Naive thymus-derived CD4-positive, alpha-beta T cell (primary cell): ENCODE measurements at places on chromosomes 1 and 21.

GRCh38 chr21:24280596-24280995, 1326.7 kb downstream of the MRPL39 start:
- no peak for DNase-seq
- no peak overlapping the region for H3K4me3 ChIP-seq
- no peak overlapping the region for H3K27ac ChIP-seq
- no peaks in the 10 kb centered on the region for H3K27me3 ChIP-seq
- no peaks in the 10 kb centered on the region for H3K36me3 ChIP-seq

DNA sequence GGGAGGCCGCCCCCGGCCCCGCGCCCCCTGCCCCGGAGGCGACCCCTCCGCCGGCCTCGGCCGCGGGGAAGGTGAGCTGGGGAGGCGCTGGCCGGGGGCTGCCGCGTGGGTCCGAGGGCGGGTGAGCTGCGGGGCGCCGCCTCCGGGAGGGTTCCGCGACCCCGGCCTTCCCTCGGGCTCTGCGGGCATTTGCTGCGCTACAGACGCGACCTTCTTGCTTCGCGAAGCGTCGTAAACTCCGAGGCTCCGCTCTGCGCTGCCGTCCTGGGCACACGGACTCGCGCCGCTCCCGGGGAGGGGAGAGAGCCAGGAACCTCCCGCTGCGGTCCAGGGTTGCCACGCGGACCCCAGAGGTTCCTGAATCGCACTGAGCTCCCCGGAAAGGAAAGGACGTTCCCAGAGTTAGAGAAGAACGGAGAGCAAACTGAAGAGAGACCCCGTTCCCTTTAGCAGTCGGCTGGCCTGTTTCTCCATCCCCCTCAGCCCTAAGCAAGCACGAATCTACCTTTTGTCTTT, 345 bp downstream of the SLX9 start:
- DNase-seq, result no peak
- H3K27ac ChIP-seq, result peak overlapping the region; percentile 80
- H3K4me1 ChIP-seq, result peaks cover 34% of the 10 kb centered on the region

DNA sequence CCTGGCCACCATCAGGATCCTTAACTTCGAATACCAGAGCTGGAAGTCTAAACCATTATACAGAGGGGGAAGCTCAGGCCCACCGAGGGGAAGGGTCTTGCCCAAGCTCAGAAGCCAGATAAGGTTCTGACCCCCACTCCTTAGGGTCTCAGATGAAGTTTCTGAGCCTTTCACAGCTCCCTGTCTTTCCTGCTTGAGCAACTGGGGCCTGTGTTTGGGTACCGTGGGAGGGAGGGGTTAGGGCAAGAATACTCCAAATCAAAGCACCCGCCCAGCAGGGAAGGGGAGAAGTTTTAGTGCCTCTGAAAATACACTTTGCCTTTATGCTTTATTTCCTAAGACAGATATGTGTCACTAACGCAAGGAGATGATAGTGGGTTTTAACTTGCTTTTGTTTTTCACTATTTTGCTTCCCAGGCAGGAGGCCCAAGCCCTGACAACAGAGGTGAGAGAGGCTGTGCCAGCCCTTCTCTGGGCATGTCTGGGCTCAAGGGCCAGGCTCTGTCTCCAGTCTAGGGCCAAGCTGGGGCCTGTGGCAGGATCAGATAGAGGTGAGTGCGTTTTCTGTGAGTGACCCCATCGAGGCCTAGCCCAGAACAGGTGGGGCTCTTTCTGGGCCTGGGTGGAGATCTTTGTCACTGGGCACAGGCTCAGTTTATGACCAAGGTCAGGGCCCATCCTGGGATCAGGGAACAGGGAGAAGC, 20.5 kb upstream of the TENT5B start:
- H3K36me3 ChIP-seq, result no peaks in the 10 kb centered on the region
- DNase-seq, result no peak
- no peak overlapping the region for H3K4me3 ChIP-seq
- H3K27me3 ChIP-seq, result no peaks in the 10 kb centered on the region
- no peaks in the 10 kb centered on the region for H3K4me1 ChIP-seq
- no peak overlapping the region for H3K27ac ChIP-seq

GRCh38 chr1:5989731-5990271, 2.4 kb downstream of the NPHP4 start:
- H3K4me3 ChIP-seq, result no peak overlapping the region
- H3K27ac ChIP-seq, result no peak overlapping the region
- H3K36me3 ChIP-seq, result no peaks in the 10 kb centered on the region

DNA sequence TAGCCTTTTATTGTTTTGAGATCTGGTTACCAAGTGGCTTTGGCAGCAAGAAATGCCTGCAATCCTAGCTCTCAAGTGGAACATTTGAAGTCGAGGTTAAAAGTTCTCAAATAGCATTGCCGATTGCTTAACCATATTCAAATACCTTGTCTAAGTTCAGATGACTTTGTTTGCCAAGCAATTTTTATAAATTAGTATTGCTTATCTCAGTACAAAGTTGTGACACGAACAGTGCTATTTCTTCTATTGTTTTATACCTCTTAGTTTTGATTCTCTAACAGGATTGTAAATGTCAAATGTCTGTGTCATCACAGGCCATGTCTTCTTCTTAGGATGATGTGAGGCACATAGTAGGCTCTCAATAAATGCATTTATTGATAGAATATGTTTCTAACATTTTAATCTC, 633.3 kb downstream of the PTPRC start:
- no peaks in the 10 kb centered on the region for H3K4me1 ChIP-seq
- H3K27me3 ChIP-seq, result no peaks in the 10 kb centered on the region
- no peaks in the 10 kb centered on the region for H3K36me3 ChIP-seq

GRCh38 chr1:101264697-101265096, 27.9 kb downstream of the S1PR1 start:
- DNase-seq, result no peak
- H3K36me3 ChIP-seq, result no peaks in the 10 kb centered on the region
- peak overlapping the region; percentile 59 for H3K27ac ChIP-seq

- H3K27me3 ChIP-seq, result no peaks in the 10 kb centered on the region
- H3K4me3 ChIP-seq, result peak within 1 kb of the TSS; percentile 92
- H3K36me3 ChIP-seq, result peaks cover 13% of the 10 kb centered on the region
- H3K4me1 ChIP-seq, result peaks cover 15% of the 10 kb centered on the region
- peak within 1 kb of the TSS; percentile 74 for H3K27ac ChIP-seq
Measured at GRCh38 chr1:100132566-100133477, at the start of the genes SASS6 and TRMT13. TSS of gene SASS6 (minus strand) at chr1:100132930. CDS start at chr1:100132814, 116 bp downstream. TSS of gene TRMT13 (plus strand) at chr1:100133163. CDS start at chr1:100133169, 6 bp downstream.

GRCh38 chr1:42506576-42506975, 43.5 kb downstream of the CCDC30 start:
- H3K27ac ChIP-seq, result no peak overlapping the region
- no peak overlapping the region for H3K4me3 ChIP-seq

- H3K27me3 ChIP-seq, result no peaks in the 10 kb centered on the region
- no peaks in the 10 kb centered on the region for H3K36me3 ChIP-seq
- no peak overlapping the region for H3K4me3 ChIP-seq
- no peak for DNase-seq
- H3K4me1 ChIP-seq, result no peaks in the 10 kb centered on the region
- no peak overlapping the region for H3K27ac ChIP-seq
Measured at GRCh38 chr1:228374711-228375577, 31.7 kb downstream of the TRIM11 start.

GRCh38 chr1:30730346-30731108, 7.1 kb upstream of the MATN1 start:
- H3K36me3 ChIP-seq, result peaks cover 12% of the 10 kb centered on the region
- H3K27ac ChIP-seq, result no peak overlapping the region
- no peaks in the 10 kb centered on the region for H3K27me3 ChIP-seq
- DNase-seq, result no peak
- H3K4me1 ChIP-seq, result peaks cover 10% of the 10 kb centered on the region

DNA sequence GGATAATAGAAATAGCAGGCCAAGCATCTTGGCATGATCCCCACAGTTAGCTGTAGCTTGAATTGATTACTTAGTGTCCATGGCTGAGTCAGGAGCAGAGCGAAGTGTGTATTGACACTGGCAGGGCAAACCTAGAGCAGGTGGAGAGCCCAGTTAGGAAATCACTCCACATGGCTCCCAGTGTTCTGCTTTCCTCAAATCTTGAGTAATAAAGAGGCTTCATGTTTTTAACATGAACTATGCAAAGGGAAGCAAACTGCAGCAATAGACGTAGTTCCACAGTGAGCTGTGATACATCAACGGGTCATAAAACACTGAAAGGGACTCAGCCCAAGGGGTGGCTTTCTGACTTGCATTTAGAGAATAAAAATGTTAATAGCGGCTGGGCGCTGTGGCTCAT, 28.9 kb downstream of the RHEX start:
- H3K4me1 ChIP-seq, result peaks cover 11% of the 10 kb centered on the region
- H3K4me3 ChIP-seq, result no peak overlapping the region
- no peaks in the 10 kb centered on the region for H3K36me3 ChIP-seq

GRCh38 chr1:26827106-26827604, 667 bp downstream of the ZDHHC18 start:
- H3K36me3 ChIP-seq, result no peaks in the 10 kb centered on the region
- peak overlapping the region; percentile 64 for H3K4me3 ChIP-seq
- no peak for DNase-seq
- no peaks in the 10 kb centered on the region for H3K27me3 ChIP-seq
- H3K4me1 ChIP-seq, result peaks cover 40% of the 10 kb centered on the region

DNA sequence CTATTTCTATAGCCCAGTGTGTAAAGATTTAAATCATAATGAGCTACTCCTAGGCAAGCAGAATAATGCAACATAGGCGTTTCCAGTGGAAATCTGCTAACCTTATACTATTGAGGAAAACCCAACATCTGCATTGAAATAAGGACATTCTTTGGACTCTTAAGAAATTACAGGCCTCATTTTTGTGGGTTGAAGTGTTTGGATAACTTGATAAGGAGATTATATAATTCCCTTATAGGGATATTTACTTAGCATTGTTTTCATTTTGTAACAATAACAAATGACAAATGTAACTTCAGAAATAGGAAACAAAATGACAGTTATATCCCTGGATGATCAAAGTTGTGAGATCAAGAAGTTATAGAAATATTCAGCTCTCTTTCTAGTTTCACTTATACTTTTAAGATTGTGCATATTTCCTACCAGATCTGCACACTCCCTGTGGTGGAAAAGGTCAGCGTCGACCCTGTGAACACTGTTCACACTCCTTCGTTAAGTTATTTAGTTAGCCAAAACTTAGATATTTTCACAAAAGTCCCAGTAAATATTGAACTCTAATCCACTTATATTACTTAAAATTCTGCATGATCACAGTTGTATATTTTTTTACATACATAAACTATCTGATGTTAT, 284.4 kb upstream of the C1orf105 start:
- no peak for DNase-seq
- H3K27me3 ChIP-seq, result no peaks in the 10 kb centered on the region
- no peak overlapping the region for H3K27ac ChIP-seq
- H3K4me1 ChIP-seq, result no peaks in the 10 kb centered on the region
- no peaks in the 10 kb centered on the region for H3K36me3 ChIP-seq

DNA sequence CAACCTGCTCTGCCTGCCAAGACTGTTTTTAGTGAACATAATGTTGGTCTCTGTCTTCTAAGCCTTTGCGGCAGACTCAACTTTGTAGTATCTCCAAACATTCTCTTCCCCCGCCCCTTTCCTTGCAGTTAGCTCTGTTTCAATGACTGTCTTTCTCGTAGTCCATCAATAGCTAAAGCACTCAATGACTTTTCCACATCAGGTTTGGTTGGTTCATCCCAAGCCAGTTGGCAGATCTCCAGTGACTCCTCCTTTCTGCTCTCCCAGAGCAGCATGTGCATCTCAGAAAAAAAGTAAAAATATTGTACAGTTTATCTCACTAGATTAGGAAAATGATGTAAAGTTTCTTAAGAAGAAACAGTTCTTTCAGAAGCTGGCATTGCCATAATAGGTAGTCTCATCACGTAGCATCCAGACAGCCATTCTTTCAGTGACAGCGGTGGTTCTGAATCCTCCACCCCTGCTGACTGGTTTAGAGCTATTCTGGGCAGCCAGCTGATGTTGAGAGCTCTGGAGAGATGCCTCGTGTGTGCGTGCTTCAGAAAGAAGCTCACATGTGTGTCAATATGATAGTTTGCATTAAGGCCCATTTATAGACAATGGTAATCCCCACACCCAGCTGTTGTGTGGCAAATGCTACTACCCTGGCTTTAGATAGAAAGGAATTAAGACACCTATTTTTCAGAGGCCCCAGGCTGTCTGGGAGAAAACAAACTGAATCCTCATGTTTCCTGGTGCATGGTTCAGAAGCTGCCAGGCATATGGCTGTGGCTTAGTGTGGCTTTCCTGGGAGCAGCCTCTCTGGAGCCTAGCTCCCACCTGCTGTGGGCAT, 53.2 kb downstream of the CNN3 start:
- H3K27ac ChIP-seq, result no peak overlapping the region
- H3K27me3 ChIP-seq, result no peaks in the 10 kb centered on the region
- no peak overlapping the region for H3K4me3 ChIP-seq
- H3K36me3 ChIP-seq, result no peaks in the 10 kb centered on the region
- DNase-seq, result no peak
- no peaks in the 10 kb centered on the region for H3K4me1 ChIP-seq

GRCh38 chr1:78980511-78980910, 26.0 kb downstream of the ADGRL4 start:
- no peaks in the 10 kb centered on the region for H3K27me3 ChIP-seq
- H3K4me1 ChIP-seq, result no peaks in the 10 kb centered on the region
- DNase-seq, result no peak
- no peaks in the 10 kb centered on the region for H3K36me3 ChIP-seq
- no peak overlapping the region for H3K4me3 ChIP-seq
- no peak overlapping the region for H3K27ac ChIP-seq

DNA sequence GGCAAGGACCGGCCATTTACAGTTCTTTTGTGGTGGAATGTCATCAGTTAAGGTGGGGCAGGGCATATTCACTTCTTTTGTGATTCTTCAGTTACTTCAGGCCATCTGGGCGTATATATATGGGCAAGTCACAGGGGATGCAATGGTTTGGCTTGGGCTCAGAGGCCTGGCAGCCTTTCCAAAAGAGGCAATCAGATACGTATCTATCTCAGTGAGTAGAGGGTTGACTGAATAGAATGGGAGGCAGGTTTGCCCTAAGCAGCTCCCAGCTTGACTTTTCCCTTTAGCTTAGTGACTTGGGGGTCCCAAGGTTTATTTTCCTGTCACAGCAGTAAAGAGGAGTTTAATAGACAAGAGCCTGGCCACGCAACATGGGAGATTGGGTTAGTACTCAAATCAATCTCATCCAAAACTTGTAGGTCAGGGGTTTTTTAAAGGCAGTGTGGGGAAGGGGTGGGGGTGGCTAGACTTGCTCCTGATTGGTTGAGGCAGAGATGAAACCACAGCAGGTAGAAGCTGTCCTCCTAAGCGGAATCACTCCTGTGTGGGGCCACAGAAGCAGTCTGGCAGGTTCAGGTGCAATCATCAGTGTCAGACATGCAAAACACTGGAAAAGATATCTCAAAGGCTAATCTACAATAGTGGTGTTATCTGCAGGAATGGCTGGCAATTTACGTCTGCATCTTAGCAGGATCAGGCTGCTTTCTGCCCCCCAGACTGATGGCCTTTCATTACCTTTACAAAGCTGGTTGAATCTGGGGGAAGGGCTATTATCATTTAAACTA, 112.9 kb downstream of the TLR5 start:
- H3K27ac ChIP-seq, result no peak overlapping the region
- no peaks in the 10 kb centered on the region for H3K27me3 ChIP-seq
- H3K4me1 ChIP-seq, result no peaks in the 10 kb centered on the region
- H3K36me3 ChIP-seq, result no peaks in the 10 kb centered on the region
- no peak for DNase-seq
- no peak overlapping the region for H3K4me3 ChIP-seq

GRCh38 chr1:3521426-3521825, 67.0 kb downstream of the ARHGEF16 start:
- DNase-seq, result no peak
- no peak overlapping the region for H3K27ac ChIP-seq
- no peaks in the 10 kb centered on the region for H3K27me3 ChIP-seq
- H3K4me3 ChIP-seq, result no peak overlapping the region
